ENCODE measurements at places on chromosomes 7 and 10.

- no peak for DNase-seq
Observed at GRCh38 chr10:17951868-17952371, at the start of gene SLC39A12. Gene SLC39A12 (plus strand): TSS chr10:17951918. CDS start chr10:17953277, 1,359 bp downstream.

DNA sequence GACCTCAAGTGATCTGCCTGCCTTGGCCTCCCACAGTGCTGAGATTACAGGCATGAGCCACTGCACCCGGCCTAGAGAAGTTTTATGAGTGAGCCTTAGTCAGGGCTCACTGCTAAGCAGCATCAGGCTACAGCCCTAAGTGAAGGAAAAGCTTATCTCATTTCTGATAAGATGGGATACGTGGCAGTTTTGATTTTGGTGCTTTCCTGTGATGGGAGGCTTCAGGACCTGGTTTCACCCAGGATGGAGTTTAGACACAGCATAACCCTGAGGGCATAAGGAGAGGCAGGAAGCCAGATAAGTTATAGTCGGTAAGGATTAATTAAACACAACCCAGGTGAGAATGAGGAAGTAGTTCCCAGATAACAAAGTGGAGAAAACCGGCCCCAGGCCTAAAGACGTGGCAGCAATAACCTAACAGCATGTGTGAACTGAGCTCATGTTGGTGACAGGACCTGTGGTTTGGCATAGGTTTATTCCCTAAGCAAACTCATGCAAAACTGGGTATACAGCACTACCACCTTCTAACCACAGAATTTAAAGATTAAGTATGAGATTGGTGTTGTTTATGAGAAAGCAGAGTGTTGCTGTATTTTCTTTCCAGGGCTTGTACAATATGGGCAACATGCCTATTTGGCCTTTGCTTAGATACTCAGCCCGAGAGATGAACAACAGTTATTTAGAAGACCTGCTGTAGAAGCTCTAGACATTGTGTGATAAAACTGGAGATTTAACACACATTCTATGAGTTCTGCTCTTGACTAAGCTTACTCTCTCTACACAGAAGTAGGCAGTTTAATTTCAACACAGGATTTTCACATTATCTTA is 119.4 kb downstream of the COL28A1 start:
- no peak for DNase-seq

GRCh38 chr10:47076949-47077361 is 165.7 kb downstream of the PTPN20 start:
- no peak for DNase-seq

DNA sequence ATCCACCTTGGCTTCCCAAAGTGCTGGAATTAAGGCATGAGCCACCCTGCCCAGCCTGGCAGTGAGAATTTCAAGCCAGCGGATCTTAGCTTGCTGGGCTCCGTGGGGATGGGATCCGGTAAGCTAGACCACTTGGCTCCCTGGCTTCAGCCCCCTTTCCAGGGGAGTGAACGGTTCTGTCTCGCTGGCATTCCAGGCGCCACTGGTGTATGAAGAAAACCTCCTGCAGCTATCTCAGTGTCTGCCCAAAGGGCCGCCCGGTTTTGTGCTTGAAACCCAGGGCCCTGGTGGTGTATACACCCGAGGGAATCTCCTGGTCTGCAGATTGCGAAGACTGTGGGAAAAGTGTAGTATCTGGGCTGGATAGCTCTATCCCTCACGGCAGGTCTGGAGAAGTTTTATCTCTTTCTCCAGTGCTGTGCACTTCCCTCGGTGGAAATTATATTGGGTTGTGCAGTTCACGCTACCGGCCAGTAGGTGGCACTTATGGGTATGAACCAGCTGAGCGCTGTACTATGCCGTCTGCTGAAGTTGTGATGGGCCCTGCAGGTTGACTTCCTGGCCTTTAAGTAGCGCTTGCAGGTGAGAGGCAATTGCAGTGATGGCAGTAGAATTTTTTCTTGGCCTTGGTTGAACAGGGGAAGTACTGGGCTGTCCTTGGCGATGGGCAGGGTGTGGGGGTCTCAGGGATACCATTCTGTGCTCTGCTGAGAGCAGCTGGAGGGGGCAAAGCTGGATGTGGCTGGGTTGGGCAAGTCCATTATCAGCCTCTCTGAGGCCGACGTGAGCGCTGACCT is 138.0 kb upstream of the MTPN start:
- DNase-seq = no peak

GRCh38 chr10:17003651-17004286 is 125.8 kb downstream of the CUBN start:
- no peak for DNase-seq
